Muscle of back (tissue), 13 donors: ENCODE measurements at places on chromosomes 7 and 10. TPM values are rescaled to one million over a fixed set of nuclear protein-coding genes. Genes with fewer than 3 reads are reported as not detected.

DNA sequence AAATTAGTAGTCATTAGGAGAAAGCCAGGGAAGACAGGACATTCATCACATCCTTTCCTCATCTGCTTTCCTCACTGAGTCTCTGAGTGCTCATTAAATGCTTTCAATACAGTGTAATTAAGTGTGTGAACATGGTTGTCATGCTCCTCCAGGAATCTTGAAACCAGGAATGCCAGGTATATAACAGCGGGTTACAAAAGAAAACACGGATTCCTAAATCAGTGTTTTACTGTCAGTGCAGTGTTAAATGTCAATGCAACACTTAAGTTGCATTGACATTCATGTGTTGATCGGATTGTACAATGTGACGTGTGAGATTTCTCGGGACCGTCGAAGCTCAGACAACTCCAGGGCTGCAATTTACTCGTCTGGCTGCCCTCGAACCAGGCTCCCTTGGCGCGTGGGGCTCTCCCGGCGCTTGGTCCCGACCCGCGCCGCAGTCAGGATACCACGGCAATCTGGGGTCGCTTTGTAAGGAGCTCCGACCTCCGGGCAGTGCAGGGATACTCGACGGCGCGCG is 455 bp upstream of the SPAG6 start:
- no peak for DNase-seq

- DNase-seq = no peak
Measured at GRCh38 chr10:124677749-124678556, 66.2 kb downstream of the FAM53B start.

DNA sequence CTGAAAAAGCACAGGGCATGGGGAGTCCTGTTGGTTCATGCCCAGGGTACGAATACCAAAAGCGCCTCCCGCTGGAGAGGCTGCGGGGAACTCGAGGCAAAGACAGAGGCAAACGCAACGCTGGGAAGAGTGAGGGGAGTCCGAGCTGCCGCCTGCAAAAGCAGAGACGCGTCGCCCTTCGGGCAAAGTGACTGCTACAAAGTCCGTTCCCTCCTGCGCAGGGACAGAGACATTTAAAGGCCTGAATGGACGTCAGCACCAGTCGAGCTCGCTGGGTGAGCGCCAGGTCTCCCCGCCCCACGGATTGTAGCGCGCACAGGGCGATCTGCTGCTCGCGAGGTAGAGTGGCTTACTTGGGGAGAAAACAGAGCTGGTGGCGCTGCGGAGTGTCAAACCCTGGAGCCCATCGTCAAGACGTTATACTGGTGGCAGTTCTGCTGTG is 732.8 kb downstream of the ZWINT start:
- DNase-seq = no peak

- no peak for DNase-seq
Measured at GRCh38 chr10:115606741-115607140, 513.6 kb downstream of the ATRNL1 start.

GRCh38 chr10:93368210-93368609 is 113.9 kb downstream of the MYOF start:
- no peak for DNase-seq

GRCh38 chr10:16814012-16814411 is 3.2 kb downstream of the RSU1 start:
- DNase-seq = no peak

GRCh38 chr10:110433740-110434139 is 64.0 kb upstream of the DUSP5 start:
- no peak for DNase-seq

DNA sequence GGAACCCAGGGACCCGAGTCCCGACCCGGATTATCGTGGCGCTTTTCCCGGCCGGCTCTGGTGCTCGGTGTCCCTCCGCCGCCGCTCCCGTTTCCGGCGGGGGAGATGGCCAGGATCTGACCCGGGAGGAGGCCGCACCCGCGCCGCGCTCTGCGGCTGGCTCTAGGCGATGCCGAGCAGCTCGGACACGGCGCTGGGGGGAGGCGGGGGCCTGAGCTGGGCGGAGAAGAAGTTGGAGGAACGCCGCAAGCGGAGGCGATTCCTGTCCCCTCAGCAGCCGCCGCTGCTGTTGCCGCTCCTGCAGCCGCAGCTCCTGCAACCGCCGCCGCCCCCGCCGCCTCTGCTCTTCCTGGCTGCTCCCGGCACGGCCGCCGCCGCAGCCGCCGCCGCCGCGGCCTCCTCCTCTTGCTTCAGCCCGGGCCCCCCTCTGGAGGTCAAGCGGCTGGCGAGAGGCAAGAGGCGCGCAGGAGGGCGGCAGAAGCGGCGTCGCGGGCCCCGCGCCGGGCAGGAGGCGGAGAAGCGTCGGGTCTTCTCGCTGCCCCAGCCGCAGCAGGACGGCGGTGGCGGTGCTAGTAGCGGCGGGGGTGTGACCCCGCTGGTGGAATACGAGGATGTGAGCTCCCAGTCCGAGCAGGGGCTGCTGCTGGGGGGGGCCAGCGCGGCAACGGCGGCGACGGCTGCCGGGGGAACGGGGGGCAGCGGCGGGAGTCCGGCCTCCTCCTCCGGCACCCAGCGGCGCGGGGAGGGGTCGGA is 593 bp downstream of the CDK13 start:
- DNase-seq = no peak

DNA sequence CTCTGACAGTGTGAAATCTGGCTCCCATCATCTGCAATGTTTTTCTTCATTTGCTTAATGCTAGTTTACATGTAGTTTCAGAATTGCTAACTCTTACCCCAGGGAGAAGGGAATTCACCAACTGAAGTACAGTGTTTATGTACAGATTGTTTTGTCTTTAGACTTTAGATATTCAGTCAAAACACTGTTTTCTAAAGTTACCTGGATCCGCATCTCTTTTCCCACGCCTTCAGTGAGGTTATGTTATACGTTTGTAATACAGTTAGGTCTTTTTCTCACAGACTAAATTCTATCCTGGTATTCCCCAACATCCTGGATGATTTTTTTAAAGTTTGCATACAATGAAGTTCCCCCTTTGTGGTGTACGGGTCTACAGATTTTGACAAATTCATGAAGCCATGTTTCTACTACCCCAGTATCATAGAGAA is 3.2 kb upstream of the LYZL1 start:
- no peak for DNase-seq

GRCh38 chr7:68964060-68964459 is 634.2 kb upstream of the AUTS2 start:
- no peak for DNase-seq

DNA sequence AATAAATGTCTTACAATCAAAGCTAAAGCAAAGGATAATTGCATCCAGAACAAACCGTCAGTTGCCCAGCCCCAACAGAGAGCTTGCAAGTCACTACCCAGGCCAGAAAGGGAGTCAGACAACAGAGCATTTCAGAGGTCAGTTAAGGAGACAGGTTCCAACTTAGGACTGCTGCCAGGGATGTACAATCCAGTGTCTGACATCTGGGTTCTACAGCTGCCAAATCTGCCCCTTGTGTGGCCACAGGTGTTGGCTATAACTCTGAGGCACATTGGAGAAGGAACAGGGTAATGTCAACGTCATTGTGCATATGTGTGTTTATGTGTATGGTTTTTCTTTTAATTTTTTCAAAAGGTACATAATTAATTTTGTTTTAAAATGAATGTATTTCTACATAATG is 85.2 kb upstream of the GLCCI1 start:
- DNase-seq = peak; percentile 49

Gene AKR1C4
- not detected for polyA plus RNA-seq

Gene ATOH7
- not detected for polyA plus RNA-seq

Gene PIP4K2A
- polyA plus RNA-seq = 25.3 TPM

Gene OR2A5
- 0.05 TPM for polyA plus RNA-seq

Gene SKIDA1
- polyA plus RNA-seq = 1.5 TPM

Gene SSC4D
- 1.1 TPM for polyA plus RNA-seq

Gene UCN3
- not detected for polyA plus RNA-seq

Gene TMEM225B
- 0.66 TPM for polyA plus RNA-seq

Gene ANKRD22
- 0.31 TPM for polyA plus RNA-seq

Gene PRKG1
- polyA plus RNA-seq = 32.4 TPM

Gene ICA1
- 6.9 TPM for polyA plus RNA-seq

Gene MICALL2
- polyA plus RNA-seq = 8.1 TPM

Gene CDK14
- 21.6 TPM for polyA plus RNA-seq
